ENCODE measurements at places on chromosomes 1 and 21.
A peak's percentile ranks its signal among the peaks of the same experiment; 100 is the strongest.

DNA sequence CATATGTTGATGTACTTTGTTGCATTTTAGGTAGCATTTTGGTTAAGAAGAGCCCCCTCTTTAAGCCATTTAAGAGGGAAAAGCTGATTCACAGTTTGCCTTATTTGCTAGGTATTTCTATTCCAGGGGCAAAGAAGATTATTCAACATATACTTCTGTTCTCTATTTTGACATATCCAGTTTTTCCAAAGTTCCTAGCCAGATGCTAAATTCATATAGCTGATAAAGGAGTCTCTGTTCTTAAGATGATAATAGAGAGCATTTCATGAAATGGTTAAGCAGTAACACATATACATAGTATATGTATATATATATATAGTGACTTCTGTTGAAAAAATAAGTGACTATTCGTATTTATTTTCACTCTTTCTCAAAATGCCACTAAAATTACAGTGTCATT, 15.5 kb upstream of the CD55 start:
- no peak for DNase-seq

- no peak for DNase-seq
Observed at GRCh38 chr1:206890125-206891060, 6.8 kb upstream of the IL24 start.

GRCh38 chr1:105686026-105686425, 1370.4 kb upstream of the PRMT6 start:
- no peak for DNase-seq

DNA sequence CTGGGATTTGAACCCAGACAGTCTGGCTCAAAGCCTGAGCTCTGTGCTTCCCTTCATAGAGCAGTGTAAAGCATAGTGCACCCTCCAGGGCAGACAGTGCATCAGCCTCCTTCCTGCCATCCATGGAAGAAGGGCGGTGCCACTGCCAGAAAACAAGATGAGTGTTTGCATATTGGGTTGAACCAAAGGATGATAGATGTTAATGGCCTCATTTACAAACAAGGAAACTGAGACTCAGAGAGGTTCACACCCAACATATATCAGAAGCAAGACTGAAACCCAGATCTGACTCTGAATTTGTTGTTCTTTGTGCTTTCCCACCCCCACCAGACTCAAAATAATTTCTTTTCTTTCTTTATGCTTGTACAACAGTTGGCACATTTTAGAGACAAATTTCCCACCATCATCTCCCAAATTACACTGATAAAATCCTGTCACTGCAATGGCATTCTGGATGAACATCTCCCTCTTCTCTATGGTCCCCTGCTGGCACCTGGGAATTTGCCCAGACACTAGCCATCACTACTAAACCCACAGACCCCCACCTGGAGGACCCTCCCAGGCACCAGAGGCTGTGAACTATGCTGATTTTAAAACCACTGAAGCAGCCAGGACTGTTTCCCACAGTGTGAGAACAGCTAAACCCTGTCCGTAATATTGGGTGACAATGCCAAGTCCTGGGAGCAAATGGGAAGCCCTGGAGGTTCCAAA, 45.4 kb upstream of the MPZL1 start:
- no peak for DNase-seq

- DNase-seq: peak; percentile 10
Observed at GRCh38 chr1:248924696-248925532, 18.9 kb downstream of the PGBD2 start.

GRCh38 chr1:225435487-225435886, 7.6 kb upstream of the LBR start:
- no peak for DNase-seq

DNA sequence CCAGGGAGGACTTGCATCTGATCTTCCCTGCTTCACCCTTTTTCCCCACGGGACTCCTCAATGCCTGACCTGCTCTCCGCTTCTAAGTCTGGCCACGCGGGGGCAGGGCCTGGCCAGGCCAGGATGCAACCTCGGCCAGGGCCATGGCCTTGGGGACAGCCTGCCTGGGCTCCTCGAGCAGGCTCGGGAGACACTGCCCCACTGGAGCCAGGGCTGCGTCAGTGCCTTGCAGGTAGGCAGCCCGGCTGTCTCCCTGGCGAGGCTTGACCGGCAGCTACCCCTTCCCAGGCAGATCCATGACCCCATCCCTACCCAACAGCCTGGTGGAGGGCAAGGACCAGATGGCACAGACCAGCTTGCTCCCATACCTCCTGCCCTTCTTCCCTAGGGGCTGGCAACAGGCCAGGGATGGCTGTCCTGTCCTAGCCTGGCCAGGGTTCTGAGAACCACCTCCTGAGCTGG, 2.7 kb upstream of the PRDM16 start:
- DNase-seq: no peak

DNA sequence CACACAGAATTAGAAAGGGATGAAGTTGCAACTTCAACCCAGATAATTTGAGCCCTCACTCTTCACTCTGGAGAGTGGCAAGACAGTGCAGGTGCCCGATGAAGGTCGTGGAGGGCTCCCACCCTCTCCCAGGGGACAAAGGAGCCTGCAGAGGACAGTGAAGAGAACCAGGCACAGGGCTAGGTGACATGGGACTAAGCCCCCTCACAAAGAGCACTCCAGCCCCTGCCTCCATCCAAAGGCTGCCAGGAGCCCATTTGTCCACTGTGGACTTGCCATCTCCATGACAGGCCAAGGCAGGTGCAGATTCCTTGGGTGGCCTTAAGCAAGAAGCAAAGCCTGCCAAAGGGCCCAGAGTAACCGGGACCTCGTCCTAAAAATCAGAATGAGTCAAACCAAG, 15.1 kb downstream of the ERRFI1 start:
- DNase-seq: no peak

DNA sequence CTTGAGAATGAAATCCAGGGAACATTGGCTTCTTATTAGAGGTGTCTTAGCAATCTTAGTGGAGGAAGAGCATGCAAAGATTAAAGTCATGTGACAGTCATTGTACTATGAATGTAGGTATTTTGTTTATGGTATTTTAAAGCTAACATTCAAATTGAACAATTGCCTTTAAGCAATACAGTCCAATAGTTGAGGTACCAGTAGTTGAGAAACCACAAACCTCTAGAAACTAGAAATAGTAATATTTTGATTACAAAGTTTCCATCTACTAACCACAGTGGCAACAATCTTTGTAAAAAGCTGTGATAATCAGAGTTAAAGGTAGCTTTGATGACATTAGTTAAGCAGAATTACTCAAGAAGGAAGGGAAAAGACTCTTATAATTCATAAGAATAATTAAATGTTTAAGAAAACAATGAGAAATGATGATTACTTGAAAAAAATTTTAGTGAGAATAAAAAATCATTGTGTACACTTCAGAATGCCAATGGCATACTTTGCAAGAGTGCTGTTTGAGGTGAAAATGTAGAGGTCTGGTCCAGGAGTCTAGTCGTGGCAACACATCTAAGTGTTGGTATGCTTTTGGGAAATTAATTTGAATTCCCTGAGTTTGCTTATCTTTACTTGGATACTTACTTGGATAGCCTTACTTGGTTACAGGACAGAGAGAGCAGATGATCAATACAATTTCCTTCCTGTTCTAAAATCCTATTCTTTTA, 104.9 kb upstream of the PTGFR start:
- no peak for DNase-seq

GRCh38 chr1:210582205-210582970, 253.7 kb downstream of the HHAT start:
- no peak for DNase-seq

DNA sequence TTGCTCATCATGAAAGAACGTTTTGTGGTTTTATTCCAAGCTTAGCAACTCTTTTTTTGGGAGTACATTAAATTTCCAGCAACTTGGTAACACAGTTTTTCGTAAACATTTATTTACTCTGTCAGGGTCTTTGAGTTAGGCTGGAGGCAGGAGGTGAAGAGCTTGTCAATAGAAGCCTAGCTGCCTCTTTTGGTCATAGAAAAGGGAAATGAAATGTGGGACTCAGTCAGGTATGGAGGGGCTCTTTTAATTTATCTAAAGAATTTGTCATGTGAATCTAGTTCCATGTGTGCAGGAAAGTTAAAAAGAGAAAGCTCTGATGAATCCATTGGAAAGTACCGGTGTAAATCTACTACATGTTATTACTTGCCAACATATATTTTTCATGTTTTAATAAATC, 45.9 kb upstream of the PRMT6 start:
- no peak for DNase-seq

DNA sequence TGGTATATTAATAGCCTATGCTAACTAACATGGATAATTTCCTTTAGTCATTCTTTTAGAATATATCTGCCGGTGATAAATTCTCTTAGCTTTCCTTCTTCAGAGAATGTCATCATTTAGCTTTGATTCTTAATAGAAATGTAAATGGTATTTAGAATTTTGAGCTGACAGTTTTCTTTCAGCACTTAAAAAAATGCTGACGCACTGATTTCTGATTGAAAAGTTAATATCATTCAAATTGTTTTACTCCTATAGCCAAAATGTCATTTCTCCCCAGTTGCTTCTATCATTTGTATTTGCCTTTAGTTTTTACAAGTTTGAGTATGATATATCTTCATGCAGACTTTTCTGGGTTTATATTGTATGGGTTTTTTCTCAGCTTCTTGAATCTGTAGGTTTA, 668.0 kb downstream of the LTN1 start:
- DNase-seq: no peak

All from NCI-H1105 (cell line).